ENCODE measurements at places on chromosomes 13 and 19.

GRCh38 chr13:30877335-30877734 lies 28.7 kb upstream of the MEDAG start:
- DNase-seq = no peak

- no peak for DNase-seq
These were observed at the start of gene KLK1 for GRCh38 chr19:50823389-50824042. TSS of gene KLK1 (minus strand) at chr19:50823787. CDS start at chr19:50823748, 39 bp downstream.

DNA sequence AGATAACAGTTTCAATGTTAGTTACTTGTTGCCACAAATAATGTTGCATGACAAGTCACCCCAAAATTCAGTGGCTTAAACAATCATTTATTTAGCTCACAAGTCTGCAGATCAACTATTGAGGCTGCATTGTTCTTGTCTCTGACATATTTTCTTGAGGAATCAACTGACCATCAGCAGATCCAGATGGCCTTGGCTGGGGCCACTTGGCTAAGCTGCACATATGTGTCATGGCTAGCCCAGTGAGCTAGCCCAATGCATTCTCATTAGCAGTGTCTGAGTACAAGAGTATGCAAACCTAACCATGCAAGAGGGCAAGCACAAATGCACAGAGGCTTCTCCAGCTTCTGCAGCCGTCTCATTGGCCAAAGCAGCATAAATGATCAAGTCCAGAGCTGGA lies 180.4 kb downstream of the DNAJC15 start:
- DNase-seq = no peak

GRCh38 chr13:41386211-41386610 lies 71.1 kb upstream of the RGCC start:
- DNase-seq = no peak
